ENCODE measurements at places on chromosomes 6 and 20.

DNA sequence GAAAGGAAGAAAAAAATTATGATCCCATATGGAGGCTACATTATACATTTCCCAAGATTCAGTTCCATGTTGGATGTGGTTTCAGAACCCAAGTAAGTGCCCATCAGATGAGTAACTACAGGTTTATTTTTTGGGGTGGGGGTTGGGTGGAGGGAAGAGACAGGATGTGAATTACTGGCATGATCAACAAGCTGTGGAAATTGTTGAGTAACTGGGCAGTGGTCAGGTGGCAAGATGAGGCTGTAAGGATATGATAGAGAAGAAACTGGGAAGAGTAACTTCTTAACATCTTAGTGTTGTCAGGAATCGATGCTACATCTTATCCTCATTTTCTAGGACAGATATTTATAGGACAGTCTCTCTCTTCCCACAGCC is 153.5 kb downstream of the CFAP61 start:
- DNase-seq = no peak

- no peak for DNase-seq
Observed at GRCh38 chr6:28969129-28969528, 36.0 kb downstream of the ZNF311 start.

DNA sequence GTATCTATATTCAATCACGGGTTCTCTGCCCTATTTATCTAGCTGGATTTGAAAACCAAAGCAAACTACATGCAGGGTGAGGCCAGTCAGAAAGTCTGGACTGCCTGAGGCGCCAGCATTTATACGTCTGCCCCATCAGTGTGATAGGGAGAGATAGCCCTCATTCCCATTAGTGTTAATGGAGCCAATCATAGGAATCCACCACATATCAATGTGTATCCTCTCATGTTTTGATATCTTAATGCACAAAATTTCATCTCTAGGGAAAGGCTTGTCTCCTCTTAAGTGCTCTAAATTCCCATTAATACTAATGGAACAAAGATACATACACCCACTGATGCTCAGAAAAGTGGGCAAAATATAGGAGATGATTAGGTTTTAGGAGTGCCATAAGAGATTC is 376.2 kb downstream of the BTBD3 start:
- DNase-seq = no peak

- DNase-seq = no peak
Observed at GRCh38 chr20:56764671-56765070, 135.6 kb downstream of the TFAP2C start.

- DNase-seq = no peak
Observed at GRCh38 chr6:15962449-15962764, 166.5 kb upstream of the MYLIP start.

DNA sequence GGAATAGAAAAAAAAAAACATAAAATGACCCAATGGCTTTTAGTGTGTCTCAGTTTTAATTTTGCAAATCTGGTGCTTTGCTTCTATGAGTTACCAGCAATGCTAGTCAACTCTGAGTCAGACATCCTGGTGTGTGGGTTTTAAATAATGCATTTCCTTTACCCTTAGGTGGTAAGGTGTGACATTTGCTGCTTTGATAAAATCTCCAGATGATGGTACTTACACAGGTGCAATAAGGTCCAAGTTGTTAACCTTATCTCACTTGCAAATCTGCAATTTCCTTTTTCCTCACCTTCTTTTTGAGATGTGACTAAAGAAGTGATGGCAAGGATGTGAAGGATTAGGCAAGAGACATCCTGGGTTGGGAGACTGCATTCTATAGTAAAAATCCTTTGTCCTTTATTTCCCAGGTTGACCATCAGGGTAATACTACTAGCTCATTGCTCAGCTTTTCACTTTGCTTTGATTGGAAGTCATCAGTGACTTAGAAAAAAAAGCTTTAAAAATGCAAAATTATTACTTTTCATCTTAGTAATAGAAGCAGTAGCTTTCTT is 818.5 kb upstream of the FLRT3 start:
- no peak for DNase-seq

- DNase-seq = no peak
Observed at GRCh38 chr6:48978016-48978415, 485.0 kb downstream of the MMUT start.

DNA sequence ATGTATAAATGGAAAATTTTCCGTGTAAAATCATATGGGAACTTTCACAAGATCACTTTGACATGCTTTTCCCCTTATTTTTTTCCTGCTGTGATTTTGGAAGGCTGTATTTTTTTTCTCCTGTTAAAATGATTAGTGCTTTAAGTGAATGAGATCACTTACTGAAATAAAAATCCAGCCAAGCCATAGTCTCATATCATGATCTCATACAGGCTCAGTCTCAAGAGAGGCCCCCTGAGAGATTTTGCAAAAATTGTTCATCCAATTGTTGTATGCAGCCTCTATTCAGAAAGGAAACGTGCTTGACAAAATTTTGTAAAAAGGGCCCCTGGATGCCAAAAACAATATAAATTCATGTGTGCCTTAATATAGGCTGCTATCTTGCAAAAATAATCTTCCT is 528.2 kb downstream of the HDGFL1 start:
- DNase-seq = no peak

DNA sequence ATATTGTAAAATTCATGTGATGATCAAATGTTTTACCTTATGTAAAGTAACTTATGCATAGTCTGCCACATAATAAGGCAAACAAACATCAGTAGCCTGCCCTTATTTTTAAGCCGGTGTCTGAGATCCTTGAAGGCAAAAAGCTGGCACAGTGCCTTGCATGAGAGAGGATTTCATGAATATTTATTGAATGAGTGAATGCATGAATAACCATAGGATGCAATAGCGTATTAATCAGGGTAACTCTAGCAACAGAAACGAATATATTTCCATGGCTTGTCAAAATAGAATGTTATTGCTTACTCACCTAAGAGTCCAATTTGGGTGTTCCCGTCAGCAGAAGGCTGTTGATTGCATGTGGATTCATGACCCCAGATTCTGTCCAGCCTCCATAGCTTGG is 34.9 kb downstream of the BTBD3 start:
- DNase-seq = no peak

DNA sequence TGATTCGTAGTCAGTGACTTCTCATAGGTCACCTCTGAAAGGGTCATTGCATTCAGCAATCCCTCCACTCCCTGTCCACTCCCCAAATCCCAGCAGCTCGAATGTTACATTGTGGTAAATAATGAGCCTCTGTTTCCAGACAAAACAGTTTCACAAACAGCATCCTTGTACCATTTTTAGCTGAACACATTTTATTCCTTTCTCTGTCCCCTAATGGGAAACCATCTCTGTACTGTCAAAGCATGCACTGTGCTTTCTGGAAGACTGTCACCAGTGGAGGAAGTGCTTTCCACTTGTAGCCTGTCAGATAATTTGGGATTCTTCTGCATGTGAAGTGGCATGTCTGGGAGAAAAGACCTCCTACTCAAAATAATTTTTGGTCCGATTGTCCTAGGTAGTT is 82.0 kb downstream of the SLC35F1 start:
- no peak for DNase-seq

DNA sequence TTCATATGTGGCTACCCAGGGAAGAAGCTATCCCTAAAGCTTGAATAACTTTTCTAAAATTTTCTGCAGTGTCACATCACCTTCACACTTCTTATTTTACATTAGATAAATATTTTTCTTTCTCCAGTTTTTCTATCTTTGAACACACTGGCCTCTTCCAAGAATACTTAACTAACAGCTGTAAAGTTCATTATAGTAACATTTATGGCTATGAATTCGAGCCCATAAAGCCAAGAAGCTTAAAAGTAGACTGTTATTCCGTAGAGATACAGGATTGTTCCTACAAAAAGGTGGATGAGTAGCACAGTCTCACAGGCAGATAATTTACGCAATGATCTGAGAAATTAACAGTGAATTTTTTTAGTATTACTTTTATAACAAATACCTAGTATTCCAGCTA is 55.7 kb upstream of the BMP5 start:
- DNase-seq = no peak

DNA sequence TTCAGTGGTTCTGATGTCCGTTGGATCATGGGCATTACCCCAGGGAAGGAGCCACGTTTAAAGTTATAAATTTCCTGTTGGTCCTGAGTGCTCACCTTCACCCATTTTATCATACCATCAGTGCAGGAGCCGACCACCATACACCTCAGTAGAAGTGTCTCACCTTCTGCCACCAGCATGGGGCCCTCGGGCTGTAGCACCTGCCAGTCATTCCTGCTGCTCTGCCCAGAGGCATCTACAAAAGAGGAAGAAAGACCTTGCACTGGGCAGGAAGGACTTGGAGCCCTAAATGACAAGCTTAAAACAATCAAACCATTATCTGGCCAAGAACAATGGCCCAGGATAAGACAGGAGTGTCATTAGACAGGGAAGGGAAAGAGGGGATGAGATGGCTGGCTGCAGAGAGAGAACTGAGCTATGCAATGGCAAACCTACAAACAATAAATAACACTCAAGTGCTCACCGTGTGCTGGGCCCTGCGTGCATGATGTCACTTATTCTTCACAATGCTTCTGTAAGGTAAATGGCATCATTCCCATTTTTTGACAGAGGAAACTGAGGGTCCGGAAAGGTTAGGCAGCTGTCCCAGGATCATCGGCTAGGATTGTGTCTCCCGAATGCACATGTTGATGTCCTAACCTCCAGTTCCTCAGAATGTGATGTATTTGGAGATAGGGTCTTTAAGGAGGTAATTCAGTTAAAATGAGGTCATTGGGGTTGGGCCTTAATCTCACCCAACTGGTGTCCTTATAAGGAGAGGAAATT is 11.2 kb downstream of the SIRPB2 start:
- no peak for DNase-seq

DNA sequence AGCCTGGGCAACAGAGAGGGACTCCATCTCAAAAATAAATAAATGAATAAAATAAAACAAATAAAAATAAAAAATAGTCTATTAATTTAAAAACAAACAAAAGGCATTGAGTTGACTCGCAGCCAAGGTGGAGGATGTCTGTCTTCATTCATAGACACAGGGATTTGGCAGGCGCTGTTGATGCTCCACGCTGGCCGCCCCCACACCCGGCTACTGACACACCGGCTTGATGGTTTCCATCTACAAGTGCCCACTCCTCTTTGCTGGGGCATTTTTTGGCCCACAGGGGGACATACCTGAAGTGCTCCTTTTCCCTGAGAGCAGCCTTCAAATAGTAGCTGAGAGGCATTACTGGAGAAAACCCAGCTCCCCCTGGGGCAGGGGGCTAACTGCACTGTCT is 178.3 kb upstream of the RALGAPA2 start:
- no peak for DNase-seq

- no peak for DNase-seq
Observed at GRCh38 chr6:143160439-143161220, 99.9 kb downstream of the AIG1 start.

- no peak for DNase-seq
Observed at GRCh38 chr6:117986396-117986795, 79.3 kb downstream of the SLC35F1 start.

- no peak for DNase-seq
Observed at GRCh38 chr6:140276133-140276532, 901.7 kb upstream of the CITED2 start.

- no peak for DNase-seq
Observed at GRCh38 chr20:38892091-38892981, 33.9 kb upstream of the FAM83D start.

DNA sequence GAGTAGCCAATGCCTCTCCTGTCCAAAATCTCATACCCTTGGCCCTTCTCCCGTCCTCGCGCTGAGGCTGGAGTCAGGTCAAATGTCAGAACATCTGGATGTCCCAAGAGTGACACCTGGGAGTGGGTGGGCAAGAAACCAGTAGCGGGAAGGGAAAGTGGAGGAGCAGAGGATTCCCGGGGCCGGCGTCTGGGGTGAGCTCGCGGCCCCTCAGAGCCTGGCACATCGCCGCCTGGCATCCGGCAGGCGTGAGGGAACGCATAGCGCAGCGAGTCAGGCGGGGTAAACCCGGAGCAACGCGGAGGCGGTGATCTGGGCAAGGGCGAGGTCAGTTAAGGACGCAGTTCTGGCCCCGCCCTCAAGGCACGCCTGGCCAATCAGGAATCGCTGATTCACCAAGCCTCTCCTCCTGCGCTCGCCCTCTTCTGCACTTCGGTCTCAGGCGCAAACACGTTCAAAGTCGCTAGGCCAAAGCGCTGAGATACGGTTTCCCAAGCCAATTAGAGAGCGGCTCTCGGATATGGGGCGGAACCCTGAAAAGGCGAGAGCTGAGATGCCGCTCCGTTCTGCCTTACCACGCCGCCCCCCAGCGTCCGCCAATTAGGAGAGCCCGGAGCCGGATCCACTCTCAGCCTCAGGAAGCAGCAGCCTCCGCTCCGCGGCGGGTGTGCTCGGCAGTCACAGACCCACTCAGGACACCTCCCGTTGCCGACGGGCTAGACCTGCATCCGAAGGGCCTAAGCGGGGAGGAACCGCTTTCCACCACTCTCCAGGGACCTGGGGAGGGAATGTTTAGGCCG is 22.5 kb downstream of the VPS52 start:
- peak; percentile 98 for DNase-seq

DNA sequence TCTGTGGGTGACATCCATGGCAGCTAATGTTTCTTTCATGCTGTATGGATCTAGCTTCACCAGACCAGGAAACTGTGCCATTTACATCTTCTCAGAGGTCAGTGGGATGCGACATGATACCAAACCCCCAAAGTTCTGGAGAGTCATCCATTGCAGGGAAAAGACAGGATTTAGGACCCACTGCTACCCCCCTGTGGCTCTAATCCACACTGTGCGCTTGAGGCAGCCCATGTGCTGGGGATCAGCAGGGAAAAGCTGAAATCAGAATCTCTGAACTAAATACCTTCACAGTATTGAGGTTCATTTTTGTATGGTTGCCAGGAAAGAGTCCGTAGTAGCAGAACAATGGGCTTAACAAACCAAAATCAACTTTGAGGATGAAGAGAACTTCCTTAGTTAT is 164.4 kb downstream of the TMEM242 start:
- no peak for DNase-seq

- DNase-seq = no peak
Observed at GRCh38 chr6:72216222-72217068, 330.1 kb downstream of the RIMS1 start.

- DNase-seq = no peak
Observed at GRCh38 chr6:33816911-33817310, 13.1 kb upstream of the MLN start.

DNA sequence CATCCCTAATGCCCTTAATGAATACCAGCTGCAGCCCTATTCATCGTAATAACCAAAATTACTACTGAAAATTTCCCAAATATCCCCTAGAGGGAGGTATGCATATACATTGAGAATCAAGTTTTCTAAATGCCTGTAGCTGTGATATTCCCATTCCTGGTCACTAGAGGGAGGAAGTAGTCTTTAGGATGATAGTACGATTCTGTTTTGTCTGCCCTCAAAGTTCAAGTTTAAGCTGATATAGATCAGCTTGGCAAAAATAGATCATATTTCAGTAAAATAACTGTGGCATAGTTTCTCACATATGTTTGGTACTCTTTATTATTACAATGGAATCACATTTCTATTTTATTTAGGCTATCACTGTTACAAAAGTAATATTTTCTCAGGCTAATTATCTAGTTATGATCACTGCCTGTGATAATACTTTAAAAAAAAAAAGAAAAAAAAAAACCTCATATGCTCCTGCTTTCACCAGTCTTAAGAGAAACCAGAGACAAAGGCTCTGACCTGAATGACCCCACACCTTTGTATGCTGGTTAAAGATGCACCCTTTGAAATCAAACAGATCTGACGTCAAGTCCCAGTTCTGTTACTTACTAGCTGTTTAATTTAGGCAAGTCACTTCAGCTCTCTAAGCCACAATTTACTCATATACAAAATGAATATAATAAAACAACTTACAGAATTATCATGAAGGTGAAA is 11.0 kb downstream of the TSPYL1 start:
- DNase-seq = no peak

Data from caudate nucleus (tissue), 63 donors.